ENCODE measurements at places on chromosomes 16 and 17.

DNA sequence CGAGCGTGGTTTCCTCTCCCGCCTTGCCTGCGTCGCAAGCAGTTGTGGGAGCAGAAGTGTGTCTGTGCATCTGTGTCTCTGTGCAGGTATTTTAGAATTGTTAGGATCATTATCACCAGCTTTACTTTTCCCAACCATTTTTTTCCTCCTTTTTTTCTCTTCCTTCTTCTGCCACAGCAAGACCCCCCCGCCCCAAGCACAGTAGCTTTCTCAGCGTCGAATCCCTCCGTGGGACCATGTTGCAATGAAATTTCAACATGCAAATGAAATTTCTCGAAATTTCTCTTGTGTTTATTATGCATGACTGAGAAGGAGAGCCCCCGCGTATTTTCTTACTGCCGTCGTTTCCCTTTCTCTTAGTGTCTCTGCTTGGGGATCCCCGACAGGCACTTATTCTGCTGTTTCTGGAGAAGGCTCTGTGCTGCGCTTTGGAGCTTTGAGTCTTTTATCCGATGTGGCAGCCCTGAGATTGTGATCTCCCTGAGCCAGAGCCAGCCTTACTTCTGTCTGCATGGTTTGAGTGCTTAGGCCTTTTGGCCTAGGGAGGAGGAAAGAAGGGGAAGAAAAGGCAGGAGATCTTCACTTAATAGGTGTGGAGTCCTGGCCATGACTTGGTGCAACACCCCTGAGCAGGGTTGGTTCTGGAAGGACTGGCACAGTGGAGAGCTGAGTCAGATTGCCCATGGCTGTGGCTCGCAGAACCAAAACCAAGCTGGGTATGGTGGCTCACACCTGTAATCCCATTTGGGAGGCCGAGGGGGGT, 5.0 kb downstream of the ARMC7 start:
- DNase-seq, result no peak

GRCh38 chr16:23085949-23086348, 63.3 kb downstream of the USP31 start:
- DNase-seq, result no peak

DNA sequence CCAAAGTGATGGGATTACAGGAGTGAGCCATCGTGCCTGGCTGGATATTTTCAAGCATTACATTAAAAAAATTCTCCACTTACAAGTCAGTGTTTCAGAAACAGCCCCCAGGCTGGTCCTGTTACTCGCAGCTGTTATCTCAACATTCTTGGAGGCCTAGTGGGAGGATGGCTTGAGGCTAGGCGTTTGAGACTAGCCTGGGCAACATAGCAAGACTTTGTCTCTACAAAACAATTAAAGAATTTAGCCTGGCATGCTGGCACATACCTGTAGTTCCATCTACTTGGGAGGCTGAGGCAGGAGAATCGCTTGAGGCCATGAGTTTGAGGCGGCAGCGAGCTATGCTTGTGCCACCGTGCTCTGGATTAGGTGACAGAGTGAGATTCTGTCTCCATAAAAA, 26.5 kb upstream of the SPNS3 start:
- DNase-seq, result no peak

DNA sequence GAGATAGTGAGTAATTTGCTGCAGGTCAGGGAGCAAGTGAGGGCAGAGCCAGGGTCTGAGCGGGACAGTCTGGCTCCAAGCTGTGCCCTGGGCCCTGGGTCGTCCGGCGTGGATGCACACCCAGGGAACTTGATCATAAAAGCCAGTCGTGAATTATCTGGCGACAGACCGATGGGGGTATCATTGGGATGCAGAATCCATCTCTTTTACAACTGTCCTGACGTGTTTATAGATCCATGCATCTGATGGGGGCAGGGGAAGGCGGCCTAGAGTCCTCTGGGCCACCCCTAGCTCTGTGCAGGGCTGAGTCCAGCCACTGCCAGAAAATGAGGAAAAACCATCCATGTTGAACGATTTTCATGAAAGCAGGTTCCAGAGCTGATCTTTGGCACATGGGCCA, 332.8 kb downstream of the C16orf95 start:
- DNase-seq, result no peak

DNA sequence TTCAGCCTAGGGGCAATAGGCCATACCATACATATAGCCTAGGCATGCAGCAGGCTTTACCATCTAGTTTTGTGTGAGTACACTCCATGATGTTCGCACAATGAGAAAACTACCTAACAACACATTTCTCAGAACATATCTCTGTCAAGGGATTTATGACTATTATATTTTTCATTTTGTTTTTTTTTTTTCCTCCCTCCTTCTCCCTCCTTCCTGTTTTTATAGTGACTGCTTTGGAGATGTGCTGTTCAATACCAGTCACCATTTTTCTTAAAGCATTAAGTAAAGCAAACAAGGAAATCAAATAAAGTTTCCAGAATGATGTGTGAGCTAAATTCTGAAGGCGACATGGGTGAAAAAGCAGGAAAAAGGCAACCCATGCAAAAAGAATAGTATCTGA, 194.6 kb downstream of the STX8 start:
- DNase-seq, result no peak

DNA sequence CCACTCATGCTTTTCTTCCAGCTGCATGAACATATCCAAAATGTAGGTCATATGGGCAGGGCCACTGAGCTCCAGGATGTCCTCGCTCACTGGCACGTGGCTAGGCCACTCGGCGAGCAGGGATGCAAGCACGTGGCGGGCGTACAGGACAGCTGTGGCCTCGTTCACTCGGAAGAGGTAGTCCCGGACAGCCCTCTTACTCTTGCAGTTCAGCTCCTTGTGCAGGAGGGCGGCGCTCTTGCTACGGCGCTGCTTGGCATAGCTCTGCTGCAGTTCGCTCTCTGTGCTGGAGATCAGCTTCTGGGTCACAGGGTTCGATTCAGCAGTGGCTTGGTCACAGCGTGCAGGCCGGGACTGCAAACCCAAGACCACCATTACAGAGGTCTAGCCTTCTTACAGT, 53.1 kb upstream of the ATP2A3 start:
- no peak for DNase-seq

DNA sequence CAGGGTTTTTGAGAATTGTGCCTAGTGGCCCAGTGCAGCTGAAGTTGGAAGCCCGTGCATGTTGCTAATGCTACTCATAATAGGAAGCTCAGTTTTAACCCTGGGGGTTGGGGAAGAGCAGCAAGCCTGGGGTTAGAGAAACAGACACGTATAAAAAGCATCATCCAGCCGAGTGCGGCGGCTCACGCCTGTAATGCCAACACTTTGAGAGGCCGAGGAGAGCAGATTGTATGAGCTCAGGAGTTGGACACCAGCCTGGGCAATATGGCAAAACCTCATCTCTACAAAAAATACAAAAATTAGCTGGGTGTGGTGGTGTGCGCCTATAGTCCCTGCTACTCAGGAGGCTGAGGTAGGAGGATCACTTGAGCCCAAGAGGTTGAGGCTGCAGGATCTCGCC, 2.3 kb upstream of the CLUH start:
- DNase-seq, result no peak
